Esophagus muscularis mucosa (tissue), 4 donors: ENCODE measurements at places on chromosomes 1 and 21. TPM values are rescaled to one million over a fixed set of nuclear protein-coding genes. Genes with fewer than 3 reads are reported as not detected.

Gene PROK1
- not detected for total RNA-seq

Gene TEKT2
- total RNA-seq, result not detected

Gene CNTN2
- total RNA-seq, result 2.5 TPM

Gene KANK4
- 0.84 TPM for total RNA-seq

Gene OR2T27
- total RNA-seq, result not detected

Gene OR2L13
- not detected for total RNA-seq

Gene TRPM2
- total RNA-seq, result 1.6 TPM

Gene C1orf87
- total RNA-seq, result not detected

Gene NEGR1
- 58.8 TPM for total RNA-seq

Gene KRTAP15-1
- total RNA-seq, result not detected

Gene MAP3K21
- 0.66 TPM for total RNA-seq

GRCh38 chr1:13817906-13818305, 117.9 kb downstream of the PRDM2 start:
- DNase-seq, result no peak

DNA sequence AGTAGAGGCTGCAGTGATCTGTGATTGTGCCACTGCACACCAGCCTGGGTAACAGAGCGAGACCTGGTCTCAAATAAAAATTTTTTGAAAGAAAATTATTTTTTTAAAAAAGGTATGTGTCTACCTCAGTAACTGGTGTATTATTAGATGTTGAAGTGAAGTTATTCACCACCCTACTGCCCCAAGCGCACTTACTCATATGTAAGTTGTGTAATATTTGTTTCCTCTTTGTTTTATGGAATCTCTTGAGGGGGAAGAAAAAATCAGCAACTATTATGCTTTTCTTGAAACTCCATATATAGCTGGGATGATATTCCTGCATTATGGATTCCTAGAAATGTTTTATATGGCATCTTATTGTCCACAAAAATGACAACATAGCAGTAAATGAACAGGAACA, 21.3 kb downstream of the RBM15 start:
- DNase-seq, result no peak

GRCh38 chr1:203663821-203664220, 37.2 kb downstream of the ATP2B4 start:
- DNase-seq, result no peak

DNA sequence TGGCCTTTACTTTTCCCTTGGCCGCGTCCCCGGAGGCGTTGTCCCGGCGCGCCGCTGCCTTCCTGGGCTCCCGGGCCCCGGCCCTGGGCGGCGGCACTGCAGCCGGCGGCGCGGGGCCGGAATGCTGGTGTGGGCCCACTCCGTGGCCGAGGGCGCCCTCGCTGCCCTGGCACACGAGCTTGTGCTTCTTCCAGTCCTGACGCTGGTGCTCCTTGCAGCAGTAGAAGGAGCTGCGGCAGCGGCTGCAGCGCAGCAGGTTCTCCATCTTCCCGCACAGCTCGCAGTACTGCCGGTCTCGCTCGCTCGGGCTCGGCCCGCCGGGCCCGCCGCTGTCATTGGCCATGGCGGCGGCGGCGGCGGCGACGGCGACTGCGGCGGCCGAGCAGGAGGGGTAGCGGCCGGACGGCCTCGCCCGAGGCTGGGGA, 529 bp downstream of the EGLN1 start:
- DNase-seq, result no peak

- DNase-seq, result no peak
These were observed 969.8 kb upstream of the ADGRL4 start for GRCh38 chr1:79976287-79976686.

DNA sequence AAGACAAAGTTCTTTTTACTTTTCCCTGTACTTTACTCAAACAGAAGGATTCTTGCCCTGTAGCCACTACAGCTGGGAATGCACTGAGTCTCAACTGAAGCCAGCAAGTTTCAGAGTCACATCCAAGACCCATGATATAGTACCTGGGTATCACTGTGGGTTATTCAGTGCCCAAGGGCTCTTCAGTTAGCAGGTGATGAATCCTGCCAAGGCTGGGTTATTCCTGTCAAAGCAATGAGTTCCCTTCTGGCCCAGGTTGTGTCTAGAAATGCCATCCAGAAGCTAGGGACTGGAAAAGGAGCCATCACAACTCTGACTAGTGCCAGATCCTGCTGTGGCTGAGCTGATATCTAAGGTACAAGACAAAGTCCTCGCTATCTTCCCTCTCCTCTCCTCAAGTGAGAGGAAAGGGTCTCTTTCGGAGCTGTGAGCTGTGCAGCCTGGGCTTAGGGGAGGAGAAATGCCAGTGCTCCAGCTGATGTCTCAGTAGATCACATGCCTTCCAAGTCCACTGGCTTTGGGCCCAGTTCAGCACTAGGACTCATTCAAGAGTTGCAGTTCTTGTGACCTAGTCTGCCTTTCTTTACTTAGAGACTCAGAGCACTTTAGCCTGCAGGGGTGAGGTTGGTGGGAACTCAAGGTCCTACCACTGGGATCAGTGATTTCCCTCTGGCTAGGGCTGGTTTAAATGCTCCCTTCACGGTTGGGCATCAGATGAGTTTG, 369.4 kb downstream of the TBX15 start:
- no peak for DNase-seq

GRCh38 chr1:1614204-1614953, 921 bp upstream of the MIB2 start:
- DNase-seq, result no peak

GRCh38 chr1:24278726-24279125, 40.4 kb upstream of the GRHL3 start:
- no peak for DNase-seq

DNA sequence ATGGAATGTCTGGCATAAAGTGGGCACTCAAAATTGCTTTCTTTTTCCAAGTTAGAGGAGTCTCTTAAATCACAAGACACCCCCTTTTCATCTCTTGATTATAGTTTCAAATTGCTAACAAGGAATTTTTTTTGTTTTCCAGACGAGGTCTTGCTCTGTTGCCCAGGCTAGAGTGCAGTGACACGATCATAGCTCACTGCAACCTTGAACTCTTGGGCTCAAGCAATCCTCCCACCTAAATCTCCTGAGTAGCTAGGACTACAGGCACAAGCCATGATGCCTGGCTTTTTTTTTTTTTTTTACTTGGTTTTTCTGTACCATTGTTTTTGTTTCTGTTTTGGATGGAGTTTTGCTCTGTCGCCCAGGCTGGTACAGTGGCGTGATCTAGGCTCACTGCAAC, 20.8 kb downstream of the ZZZ3 start:
- DNase-seq, result no peak

GRCh38 chr1:45998020-45998617, 134.3 kb downstream of the PIK3R3 start:
- peak; percentile 62 for DNase-seq

GRCh38 chr1:47362828-47363227, 29.2 kb downstream of the CMPK1 start:
- DNase-seq, result no peak

DNA sequence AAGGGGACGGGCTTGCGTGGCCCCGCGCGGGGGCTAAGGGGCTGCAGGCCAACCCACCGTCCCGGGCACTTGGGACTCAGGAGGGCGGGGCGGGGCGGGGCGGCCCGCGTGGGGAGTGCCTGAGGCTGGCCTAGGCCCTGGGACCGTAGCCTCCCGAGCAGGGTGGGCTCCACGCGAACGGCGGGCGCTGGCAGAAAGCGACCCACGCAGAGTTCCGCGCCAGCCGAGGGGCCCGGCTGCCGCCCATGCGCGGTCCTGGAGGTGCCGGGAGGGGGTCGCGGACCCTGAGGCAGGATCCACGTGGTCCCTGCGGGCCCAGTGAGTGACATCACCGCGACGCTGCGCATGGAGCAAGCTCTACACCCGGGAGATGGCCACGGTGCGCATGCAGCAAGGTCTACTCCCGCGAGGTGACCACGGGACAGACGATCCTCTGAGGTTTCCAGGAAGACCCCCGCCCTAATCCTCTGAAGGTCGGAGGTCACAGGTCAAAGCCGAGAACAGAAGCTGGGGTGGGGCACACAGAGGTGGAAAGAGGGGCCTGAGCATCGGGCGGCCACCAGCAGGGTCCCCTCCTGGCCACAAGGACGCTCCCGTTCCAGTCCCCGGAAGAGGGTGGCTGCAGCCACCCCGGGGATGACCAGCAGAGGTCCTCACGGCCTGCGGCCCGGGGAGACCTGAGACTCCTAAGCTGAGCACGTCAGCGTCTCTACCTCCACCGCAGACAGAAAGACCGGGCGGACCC, 13.5 kb upstream of the SLC19A1 start:
- no peak for DNase-seq

GRCh38 chr1:59831529-59831928, 16.8 kb downstream of the HOOK1 start:
- DNase-seq, result no peak

DNA sequence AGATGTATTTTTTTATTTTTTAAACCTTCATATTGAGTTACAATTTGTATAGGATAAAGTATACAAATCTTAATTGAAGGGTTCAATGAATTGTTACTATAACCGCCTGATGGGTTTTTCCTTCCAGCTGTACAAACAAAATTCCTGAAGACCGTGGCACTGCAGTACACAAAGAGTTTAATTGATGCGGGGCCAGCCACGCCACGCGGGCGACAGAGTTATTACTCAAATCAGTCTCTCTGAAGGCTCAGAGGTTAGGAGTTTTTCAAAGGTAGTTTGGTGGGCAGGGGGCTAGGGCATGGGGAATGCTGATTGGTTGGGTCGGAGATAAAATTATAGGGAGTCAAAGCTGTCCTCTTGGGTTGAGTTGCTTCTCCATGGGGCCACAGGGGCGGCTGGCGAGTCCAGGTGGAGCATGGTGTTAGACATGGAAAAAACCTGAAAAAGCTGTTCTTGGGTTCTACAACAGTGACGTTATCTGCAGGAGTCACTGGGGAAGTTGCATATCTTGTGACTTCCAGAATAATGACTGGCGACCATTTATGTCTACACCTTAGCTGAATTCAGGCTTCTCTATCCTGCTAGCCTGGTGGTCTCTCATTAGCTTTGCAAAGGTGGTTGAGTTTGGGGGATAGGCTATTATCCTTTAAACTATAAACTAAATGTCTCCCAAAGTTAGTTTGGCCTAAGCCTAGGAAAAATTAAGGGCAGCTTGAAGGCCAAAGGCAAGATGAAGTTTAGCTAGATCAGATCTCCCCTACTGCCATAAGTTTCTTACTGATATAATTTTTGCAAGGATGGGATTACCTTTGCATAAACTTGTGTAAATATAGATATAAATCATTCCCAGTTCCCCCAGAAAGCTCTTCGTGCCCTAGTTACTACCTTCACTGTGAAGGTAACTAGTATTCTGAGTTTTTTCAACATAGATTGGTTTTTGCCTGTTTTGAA, 13.0 kb upstream of the TMEM9 start:
- DNase-seq, result no peak

GRCh38 chr1:27005166-27005530, 7.5 kb downstream of the TENT5B start:
- no peak for DNase-seq

GRCh38 chr21:40173816-40174215, 306.6 kb downstream of the PCP4 start:
- DNase-seq, result no peak

- no peak for DNase-seq
These were observed 100.7 kb upstream of the ATP1B1 start for GRCh38 chr1:169005776-169006175.

DNA sequence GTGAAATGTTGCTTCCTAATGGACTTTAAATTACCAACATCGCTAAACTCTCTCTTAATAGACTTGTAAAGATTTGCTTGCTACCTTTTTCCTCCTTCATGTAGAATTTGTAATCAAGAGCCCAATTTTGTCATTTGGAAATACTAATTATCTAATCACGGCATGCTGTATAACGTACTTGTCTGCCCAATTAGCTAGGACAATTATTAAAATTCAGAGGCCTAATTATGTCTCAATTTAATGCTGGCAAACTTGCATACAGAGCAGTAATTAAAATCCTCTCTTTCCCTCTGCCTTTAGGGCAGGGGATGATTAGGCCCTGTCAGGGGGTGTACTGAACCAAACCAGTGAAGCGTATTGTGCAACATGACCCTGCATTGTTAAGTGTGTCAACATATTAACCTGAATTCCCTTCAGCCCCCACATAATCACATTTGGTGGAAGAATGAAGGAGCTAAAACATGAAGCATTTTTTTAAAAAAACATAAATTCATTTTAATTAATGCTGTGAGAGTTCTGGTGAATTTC, 137.4 kb upstream of the BARHL2 start:
- no peak for DNase-seq

DNA sequence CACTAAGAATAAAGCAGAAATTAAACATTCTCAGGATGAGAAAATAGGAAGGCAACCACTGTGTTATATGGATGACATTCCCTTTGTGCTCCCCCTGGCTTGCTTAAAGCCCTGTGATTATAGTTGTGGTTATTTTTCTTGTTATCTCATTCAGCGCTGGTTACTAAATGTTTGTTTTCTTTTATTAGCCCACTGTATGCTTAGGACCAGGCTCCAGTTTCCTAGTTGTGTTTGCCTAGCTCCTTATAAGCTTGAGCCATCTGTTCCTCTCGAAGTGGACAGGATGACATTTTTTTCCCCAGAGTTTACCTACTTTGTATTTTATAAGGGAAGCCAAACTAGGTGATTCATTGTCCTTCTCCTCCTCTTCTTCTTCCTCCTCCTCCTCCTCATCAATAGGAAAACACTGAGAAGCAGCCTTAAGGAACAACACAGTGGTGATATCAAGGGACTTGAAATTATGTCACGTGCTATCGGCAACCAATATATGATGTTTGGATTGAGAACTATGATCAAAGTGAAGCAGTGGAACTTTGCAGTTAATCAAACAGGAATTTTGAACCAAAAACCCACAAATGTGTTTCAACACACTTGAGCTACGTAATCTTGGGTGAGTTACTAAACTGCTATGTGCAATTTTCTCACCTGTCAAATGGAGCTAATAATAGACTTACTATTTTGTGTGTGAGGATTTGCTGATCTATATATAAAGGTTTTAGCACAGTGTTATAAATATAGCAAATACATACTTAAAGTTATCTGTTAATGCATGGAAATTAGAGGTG, 35.1 kb upstream of the RGS7 start:
- DNase-seq, result peak; percentile 24

GRCh38 chr1:215201283-215201682, 118.7 kb downstream of the KCNK2 start:
- no peak for DNase-seq

DNA sequence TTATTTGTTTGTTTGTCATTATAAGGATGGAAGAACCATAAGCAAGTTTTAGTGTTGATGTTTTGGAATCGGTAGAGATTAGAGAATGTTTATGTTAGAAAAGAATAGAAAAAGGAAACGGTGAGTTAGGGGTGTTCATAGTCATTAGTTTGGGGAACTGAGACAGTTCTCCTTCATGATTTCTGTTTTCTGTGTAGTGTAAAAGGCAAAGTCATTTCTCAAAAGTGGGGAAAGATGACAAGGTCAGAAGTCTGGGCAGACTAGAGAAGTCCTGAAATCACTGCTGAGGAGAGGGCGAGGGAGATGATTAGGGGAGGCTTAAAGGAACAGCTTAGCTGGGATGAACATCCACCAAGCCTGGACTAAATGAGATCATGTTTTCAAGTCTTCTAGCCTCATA, 498.9 kb downstream of the TTLL7 start:
- no peak for DNase-seq

- DNase-seq, result no peak
These were observed 3.7 kb upstream of the DPT start for GRCh38 chr1:168732736-168733135.
